ENCODE measurements at places on chromosomes 7 and 10. TPM values are rescaled to one million over a fixed set of nuclear protein-coding genes. Genes with fewer than 3 reads are reported as not detected.

Gene NYAP1
- polyA plus RNA-seq: 0.28 TPM

Gene LOXL4
- polyA plus RNA-seq: 5.7 TPM

Gene ZSCAN25
- polyA plus RNA-seq: 10.7 TPM

Gene RAMP3
- polyA plus RNA-seq: 14.8 TPM

Gene MLXIPL
- 0.27 TPM for polyA plus RNA-seq

Gene SAMD9
- 3.3 TPM for polyA plus RNA-seq

Gene TLX1
- not detected for polyA plus RNA-seq

Gene CALHM1
- not detected for polyA plus RNA-seq

Gene LIPN
- polyA plus RNA-seq: not detected

Gene MMP21
- polyA plus RNA-seq: 1.00 TPM

Gene PNLIP
- polyA plus RNA-seq: 3.2 TPM

Gene OIT3
- 5.2 TPM for polyA plus RNA-seq

Gene LRRC4
- 2.0 TPM for polyA plus RNA-seq

Gene WEE2
- not detected for polyA plus RNA-seq

Gene CFAP69
- polyA plus RNA-seq: 3.1 TPM

Gene OPN4
- 0.08 TPM for polyA plus RNA-seq

Gene GPR158
- polyA plus RNA-seq: 0.22 TPM

Gene BTBD16
- not detected for polyA plus RNA-seq

Gene PRSS2
- polyA plus RNA-seq: not detected

Gene CALCR
- 0.25 TPM for polyA plus RNA-seq

Gene SCART1
- polyA plus RNA-seq: 0.72 TPM

Gene PIK3AP1
- polyA plus RNA-seq: 2.5 TPM

Gene TAS2R3
- polyA plus RNA-seq: 0.92 TPM

Gene PALD1
- 7.5 TPM for polyA plus RNA-seq

Gene TEX47
- polyA plus RNA-seq: not detected

Gene CAMK2B
- polyA plus RNA-seq: 0.22 TPM

Gene PDGFA
- 4.5 TPM for polyA plus RNA-seq

Gene IL6
- 4.1 TPM for polyA plus RNA-seq

Gene ODAD2
- polyA plus RNA-seq: 1.4 TPM

Gene MEOX2
- 15.4 TPM for polyA plus RNA-seq

Gene TCF7L2
- polyA plus RNA-seq: 29.1 TPM

Gene SUN1
- 100 TPM for polyA plus RNA-seq

Gene OTUD1
- polyA plus RNA-seq: 14.5 TPM

Gene PTF1A
- not detected for polyA plus RNA-seq

Gene FOXI2
- 0.35 TPM for polyA plus RNA-seq

Gene SPDYE18
- polyA plus RNA-seq: 0.38 TPM

Gene CYP2W1
- polyA plus RNA-seq: 0.64 TPM

Gene SH2D4B
- polyA plus RNA-seq: 0.10 TPM

Gene EGFR
- 13.0 TPM for polyA plus RNA-seq

All from ovary (tissue), 10 donors.